ENCODE measurements at places on chromosomes 1 and 21.

- DNase-seq = no peak
Observed at GRCh38 chr1:31479811-31480210, 66.8 kb downstream of the SERINC2 start.

- DNase-seq = peak; percentile 56
Observed at GRCh38 chr1:229856009-229856650, 210.9 kb upstream of the GALNT2 start.

DNA sequence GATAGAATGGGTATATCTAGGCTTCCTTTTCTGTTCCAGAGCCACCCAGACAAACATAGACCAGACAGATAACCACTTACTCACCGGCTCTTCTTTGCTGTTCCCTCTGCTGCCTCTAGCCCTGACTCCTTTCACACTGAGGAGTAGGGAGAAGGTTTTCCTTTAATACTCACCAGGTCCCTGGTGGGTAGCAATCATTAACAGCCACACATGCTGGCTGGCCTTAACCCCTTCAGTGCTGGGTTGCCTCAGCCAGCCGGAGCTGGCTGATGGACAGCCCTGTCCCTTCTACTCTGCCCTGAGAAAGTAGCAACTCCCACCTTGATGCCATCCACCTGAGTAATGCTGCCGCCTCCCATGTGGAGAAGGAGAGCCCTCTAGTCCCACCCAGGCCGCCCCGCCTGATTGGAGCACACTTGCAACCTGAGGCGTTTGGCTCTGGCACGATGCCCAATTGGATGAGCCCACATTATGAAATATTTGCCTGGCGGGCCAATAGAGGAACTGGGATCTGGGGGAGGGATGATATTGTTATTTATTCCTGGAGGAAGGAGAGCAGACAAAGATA, 71.6 kb downstream of the PLEKHA6 start:
- no peak for DNase-seq

DNA sequence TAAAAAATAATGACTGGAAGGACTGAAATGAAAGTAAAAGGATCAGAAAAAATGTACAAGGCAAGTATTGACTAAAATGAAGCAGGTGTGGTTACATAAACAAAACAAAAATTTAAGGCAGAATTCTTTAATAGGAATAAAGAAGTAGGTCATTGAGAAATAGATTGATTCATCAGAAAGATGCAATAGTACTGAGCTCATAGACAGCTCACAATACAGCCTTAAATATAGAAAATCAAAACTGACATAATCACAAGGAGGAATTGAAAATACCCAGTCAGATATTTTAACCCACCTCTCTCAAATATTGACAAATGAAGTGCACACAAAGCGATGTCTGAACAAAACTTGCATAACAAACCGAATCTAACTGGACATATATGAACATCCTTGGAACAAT, 366.8 kb upstream of the DPYD start:
- no peak for DNase-seq

DNA sequence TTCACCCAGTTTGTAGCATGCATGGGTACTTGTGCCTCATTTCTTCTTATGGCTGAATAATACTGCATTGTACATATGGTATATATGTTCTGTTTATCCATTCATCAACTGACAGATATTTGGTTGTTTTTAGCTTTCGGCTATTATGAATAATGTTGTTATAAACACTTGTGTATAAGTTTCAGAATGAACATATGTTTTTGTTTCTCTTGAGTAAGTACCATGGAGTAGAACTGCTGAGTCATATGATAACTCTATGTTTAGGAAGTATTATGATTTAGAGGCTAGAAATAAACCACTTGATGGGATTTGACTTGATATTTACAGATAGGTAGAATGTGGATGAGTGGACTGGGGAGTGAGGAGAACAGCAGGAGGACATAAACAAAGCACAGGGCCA, 48.6 kb downstream of the WNT2B start:
- no peak for DNase-seq

GRCh38 chr1:168640836-168641235, 64.4 kb downstream of the XCL1 start:
- DNase-seq = no peak

DNA sequence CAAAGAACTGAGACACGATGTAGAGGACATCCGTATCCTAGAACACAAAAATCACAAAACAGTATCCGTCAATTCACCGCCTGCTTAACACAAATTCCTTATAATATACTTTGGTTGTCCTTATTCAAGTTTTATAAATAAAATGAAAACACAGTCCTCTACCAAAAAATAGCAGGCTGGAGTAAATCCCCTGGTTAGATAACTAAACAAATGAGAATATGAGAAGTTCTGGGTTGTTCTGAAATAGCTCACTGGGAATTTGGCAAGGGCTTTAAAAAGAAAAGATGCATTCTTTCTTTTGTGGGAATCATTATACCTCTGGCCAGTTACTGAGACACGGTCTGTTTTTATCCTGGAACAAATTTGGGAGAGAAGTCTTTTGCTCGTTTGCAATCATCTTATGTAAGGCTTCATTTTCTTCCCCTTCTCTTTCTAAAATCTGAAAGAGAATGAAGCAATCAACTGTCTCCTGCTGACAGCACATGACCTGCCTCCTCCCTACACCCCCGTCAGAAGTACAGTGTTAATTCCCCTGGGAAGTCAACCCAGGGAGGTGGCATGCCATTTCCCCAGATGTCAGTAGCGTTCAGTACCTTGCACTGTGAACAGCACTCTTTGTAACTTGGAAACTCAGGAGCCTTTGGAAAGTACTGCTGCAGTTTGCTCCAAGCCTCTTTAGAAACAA, 37.1 kb upstream of the RAP1GAP start:
- peak; percentile 32 for DNase-seq

GRCh38 chr1:39132505-39133339, 71.8 kb upstream of the MACF1 start:
- DNase-seq = no peak

GRCh38 chr1:166693673-166694297, 145.5 kb upstream of the POGK start:
- DNase-seq = no peak

DNA sequence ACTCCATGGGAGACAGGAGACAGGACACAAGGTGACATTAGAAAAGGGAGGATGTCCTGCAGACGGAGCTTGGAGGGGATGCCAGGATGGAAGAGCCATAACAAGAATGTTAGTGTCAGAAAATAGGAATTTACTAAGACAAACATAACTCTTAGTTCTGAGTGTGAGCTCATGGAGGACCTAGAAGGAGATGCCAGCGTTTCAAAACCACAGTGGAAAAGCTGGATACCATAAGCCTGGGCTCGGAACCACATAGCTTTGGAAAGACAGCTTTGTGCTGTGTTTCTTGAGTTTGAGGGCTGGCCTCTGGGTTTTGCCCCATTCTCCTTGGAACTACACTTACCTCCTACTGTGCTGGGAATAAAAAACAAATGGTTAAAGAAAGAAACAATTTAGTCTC, 128.4 kb downstream of the S1PR1 start:
- no peak for DNase-seq

DNA sequence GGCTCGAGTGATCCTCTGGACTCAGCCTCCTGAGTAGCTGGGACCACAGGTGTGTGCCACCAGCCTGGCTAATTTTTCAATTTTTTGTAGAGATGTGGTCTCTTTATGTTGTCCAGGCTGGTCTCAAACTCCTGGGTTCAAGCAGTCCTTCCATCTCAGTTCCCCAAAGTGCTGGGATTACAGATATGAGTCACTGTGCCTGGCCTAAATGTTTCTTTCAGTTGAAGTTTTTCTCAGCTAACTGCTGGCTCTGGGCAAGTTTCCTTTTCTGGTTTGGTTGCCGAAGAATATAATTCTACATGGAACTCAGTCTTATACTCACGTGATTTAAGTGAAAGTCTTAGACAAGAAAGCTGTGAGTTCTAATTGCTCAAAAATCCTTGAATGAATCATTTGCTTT, 57.0 kb downstream of the SASS6 start:
- DNase-seq = no peak

Data from KBM-7 (cell line).